ENCODE measurements at places on chromosomes 16 and 17.
A peak's percentile ranks its signal among the peaks of the same experiment; 100 is the strongest.

GRCh38 chr17:7656958-7657609 is 6.4 kb downstream of the ATP1B2 start:
- DNase-seq, result peak; percentile 71

DNA sequence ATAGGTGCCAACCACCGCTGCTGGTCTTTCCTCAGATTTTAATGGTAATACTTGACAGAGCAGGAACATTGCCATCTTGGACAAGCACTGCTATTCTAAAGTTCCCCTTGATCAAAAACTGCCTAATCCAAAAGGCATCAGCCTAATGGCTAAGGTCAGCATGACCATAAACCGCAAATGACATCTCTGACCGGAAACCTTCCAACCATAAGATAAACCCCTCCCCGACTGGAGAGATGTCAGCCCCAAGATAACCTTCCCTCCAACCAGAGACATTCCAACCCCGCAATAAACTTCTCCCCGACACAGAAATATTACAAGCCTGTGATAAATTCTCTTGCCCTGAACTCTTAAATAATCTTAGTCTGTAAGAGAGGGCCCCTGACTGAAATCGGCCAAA is 7.4 kb upstream of the DHX40 start:
- no peak for DNase-seq

GRCh38 chr17:22703204-22703603 is 1010.9 kb downstream of the KCNJ18 start:
- DNase-seq, result no peak

GRCh38 chr16:88382491-88383400 is at the start of gene ZNF469:
TSS of gene ZNF469 (plus strand) at chr16:88382959. CDS start at chr16:88427471, 44,512 bp downstream.
- DNase-seq, result no peak

GRCh38 chr16:26263406-26263805 is 571.6 kb downstream of the HS3ST4 start:
- no peak for DNase-seq

GRCh38 chr17:82375359-82376041 is 3.9 kb downstream of the UTS2R start:
- no peak for DNase-seq

DNA sequence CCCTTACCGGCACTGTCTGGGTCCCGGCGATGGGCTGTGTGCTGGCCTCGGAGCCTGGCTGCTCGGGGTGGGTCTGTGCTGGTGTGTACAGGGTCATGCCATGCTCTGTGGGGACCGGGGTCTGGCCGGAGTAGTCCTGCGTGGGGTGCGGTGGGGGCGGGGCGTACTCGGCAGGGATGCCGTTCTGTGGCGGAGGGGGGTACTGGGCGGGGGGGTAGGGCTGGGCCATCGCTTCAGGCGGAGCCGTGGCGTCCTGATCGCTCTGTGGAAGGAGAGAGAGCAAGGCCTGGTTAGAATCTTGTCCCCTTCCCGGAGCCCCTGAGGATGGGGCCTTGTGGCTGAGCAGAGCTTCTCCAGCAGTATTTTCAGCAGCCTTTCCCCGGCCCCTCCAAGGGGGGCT is 40.9 kb downstream of the ENGASE start:
- DNase-seq, result no peak

GRCh38 chr17:65638221-65638975 is 77.0 kb upstream of the AXIN2 start:
- no peak for DNase-seq

DNA sequence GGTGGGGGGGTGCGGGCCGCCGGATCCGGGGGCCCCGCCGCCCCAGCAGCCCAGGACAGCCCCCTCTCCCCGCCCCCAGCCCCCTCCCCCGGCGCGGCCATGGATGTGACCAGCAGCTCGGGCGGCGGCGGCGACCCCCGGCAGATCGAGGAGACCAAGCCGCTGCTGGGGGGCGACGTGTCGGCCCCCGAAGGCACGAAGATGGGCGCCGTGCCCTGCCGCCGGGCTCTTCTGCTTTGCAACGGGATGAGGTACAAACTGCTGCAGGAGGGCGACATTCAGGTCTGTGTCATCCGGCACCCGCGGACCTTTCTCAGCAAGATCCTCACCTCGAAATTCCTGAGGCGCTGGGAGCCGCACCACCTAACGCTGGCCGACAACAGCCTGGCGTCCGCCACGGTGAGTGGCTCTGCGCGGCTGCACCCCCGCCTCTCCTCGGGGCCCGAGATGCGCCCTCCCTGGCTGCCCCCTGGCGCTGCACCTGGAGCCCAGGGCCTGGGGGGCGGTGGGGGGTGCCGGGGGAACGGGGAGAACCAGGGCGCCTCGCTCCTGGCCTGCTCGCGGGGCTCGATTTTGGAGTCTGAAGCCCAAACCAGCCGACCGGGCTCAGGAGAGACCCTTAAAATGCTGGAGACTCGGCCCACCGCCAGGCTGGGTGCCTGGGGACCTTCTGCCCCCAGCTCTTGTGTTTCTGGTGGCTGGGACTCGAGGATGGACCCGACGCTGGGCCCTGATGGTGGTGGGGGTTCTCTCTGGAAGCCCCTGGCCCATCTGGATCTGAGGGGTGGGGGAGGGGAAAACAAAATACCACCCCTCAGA is 744 bp downstream of the CMIP start:
- DNase-seq, result no peak

- DNase-seq, result no peak
Measured at GRCh38 chr16:56776562-56776961, 46.6 kb downstream of the NUP93 start.

All from neural crest cell (in vitro differentiated cells).